ENCODE measurements at places on chromosomes 7 and 10. TPM values are rescaled to one million over a fixed set of nuclear protein-coding genes. Genes with fewer than 3 reads are reported as not detected.
A peak's percentile ranks its signal among the peaks of the same experiment; 100 is the strongest.

Gene VWA2
- total RNA-seq, result not detected

DNA sequence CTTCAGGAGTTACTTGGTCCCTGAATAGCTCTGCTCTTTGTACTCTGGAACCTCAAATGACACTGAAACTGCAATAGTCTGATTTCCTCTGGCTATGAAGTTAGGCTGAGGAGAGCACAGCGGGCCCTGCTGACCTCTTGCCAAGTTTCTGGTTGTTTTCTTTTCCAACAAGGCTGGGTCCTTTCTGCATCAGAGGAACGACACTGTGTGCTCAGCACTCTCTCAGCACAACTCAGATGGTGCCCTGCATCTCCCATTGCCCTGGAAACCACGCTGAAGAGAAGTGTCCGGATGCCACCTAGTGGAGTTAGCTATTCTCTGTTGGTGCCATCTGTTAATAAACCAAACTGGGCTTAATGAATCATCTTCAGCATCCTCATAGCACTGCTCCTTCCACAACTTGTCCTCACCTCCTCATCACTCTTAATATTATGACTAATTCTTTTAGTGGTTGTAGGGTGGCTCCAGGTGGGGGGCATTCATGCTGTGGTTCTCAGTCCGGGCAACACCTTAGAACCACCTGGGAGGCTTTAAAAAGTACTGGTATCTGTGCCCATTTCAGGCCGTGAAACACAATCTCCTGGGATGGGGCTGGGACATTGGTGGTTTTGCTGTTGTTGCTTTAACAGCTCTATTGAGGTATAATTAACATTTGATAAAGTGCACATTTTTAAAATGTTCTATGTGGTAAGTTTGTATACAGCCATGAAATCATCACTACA lies 8.2 kb upstream of the EFCAB10 start:
- peak; percentile 62 for DNase-seq

- DNase-seq, result no peak
Measured at GRCh38 chr7:78434281-78434680, 635.7 kb downstream of the PHTF2 start.

DNA sequence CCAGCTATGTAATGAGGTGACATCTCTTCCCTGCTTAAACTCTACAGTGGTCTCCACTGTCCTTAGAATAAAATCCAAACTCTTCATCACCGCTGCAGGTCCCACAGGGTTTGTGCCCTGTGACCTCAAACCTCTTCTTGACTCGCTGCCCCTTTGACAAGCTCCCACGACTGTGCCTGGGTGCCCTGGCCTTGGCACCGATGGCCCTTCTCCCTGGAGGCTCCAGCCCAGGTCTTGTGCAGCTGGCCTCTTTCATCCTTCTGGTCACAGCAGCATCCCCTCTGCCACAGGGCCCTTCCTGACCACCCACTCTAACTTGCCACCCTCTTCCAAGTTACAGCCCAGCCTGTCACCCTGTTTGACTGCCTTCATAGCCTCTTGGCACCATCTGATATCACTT lies 108.2 kb downstream of the DLG5 start:
- DNase-seq, result no peak

Measured in activated T-cell treated with anti-CD3 and anti-CD28 coated beads, Interleukin-2, amount 50 U/mL, for 72 hours (primary cell).